ENCODE measurements at places on chromosomes 5 and 9. TPM values are rescaled to one million over a fixed set of nuclear protein-coding genes. Genes with fewer than 3 reads are reported as not detected.

GRCh38 chr5:58022055-58022454 lies 437.8 kb downstream of the PLK2 start:
- no peaks in the 10 kb centered on the region for H3K27me3 ChIP-seq
- no peaks in the 10 kb centered on the region for H3K36me3 ChIP-seq
- H3K27ac ChIP-seq: no peak overlapping the region
- H3K4me3 ChIP-seq: no peak overlapping the region
- no peak for DNase-seq

GRCh38 chr9:86732514-86733171 lies 214.7 kb downstream of the GAS1 start:
- no peak overlapping the region for H3K4me3 ChIP-seq
- DNase-seq: no peak
- H3K4me1 ChIP-seq: no peaks in the 10 kb centered on the region
- H3K27me3 ChIP-seq: no peaks in the 10 kb centered on the region
- H3K36me3 ChIP-seq: no peaks in the 10 kb centered on the region
- no peak overlapping the region for H3K27ac ChIP-seq

GRCh38 chr5:151083081-151083676 lies 2.3 kb upstream of the TNIP1 start:
- H3K4me1 ChIP-seq: peaks cover 14% of the 10 kb centered on the region
- H3K27ac ChIP-seq: no peak overlapping the region
- no peaks in the 10 kb centered on the region for H3K36me3 ChIP-seq
- no peak for DNase-seq
- H3K4me3 ChIP-seq: no peak overlapping the region
- no peaks in the 10 kb centered on the region for H3K27me3 ChIP-seq

GRCh38 chr5:65073250-65073661 lies 304.5 kb downstream of the CWC27 start:
- no peak overlapping the region for H3K27ac ChIP-seq
- no peaks in the 10 kb centered on the region for H3K36me3 ChIP-seq
- peaks cover 1% of the 10 kb centered on the region for H3K27me3 ChIP-seq
- no peaks in the 10 kb centered on the region for H3K4me1 ChIP-seq
- DNase-seq: no peak

DNA sequence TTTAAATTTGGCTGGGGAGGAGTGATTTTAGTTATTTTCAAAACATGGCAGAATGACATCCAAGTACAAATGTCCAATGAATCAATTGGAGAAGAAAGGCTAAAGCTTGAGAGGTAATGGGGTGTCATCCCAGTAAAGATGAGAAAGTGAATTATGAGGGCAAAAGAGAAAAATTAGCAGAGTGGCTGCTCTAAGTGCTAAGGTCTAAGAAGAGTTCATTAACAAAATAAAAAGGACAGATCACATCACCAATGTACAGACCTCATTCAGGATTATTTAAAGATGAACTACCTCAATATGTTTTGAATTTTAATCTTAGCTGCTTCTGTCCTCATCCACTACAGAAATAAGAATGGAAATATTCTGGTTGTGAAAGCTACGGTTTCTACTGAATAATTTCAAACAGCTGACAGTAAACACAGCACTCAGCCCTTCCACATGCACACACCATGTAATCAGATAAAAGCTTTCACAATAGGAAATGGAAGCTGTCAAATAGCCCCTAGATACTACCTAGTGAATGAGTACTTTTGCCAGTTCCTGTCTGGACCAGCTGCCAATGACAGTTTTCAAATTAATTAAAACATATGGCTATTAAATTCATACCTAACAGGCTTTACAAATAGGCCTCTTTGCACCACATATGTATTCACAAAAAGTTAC lies 171.5 kb downstream of the SSBP2 start:
- DNase-seq: no peak
- no peaks in the 10 kb centered on the region for H3K27me3 ChIP-seq

DNA sequence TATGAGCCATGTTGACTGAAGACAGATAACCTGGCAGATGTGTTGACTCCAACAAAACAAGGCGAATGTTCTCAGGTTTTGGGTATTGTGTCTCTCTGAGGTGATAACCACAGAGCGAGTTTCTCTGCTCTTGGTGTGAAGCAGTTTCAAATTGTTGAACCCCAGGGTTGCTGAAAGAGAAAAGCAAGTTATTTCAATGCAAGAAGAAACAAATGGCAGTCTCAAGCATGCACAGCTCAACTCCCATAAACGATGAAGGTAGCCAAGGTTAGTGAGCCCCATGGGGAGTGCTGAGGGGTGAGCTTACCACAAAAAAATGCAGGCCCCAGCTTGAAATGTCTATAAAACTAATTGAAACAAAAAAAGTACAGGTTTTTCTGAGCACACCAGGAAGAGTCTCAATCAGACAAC lies 220.8 kb upstream of the DAPK1 start:
- H3K27me3 ChIP-seq: no peaks in the 10 kb centered on the region
- H3K36me3 ChIP-seq: no peaks in the 10 kb centered on the region
- no peak overlapping the region for H3K27ac ChIP-seq
- no peak for DNase-seq
- no peaks in the 10 kb centered on the region for H3K4me1 ChIP-seq
- no peak overlapping the region for H3K4me3 ChIP-seq

DNA sequence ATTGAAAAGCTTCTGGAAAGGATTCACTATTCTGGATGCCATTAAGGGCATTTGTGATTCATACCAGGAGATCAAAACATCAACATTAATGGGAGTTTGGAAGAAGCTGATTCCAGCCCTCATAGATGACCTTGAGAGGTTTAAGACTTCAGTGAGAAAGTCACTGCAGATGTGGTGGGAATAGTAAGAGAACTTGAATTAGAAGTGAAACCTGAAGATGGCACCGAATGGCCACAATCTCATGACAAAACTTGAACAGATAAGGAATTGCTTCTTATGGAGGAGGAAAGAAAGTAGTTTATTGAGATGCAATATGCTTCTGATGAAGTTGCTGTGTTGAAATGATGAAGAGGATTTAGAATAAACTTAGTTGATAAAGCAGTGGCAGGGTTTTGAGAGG lies 254.6 kb upstream of the SLC24A2 start:
- no peaks in the 10 kb centered on the region for H3K4me1 ChIP-seq
- no peak for DNase-seq
- no peaks in the 10 kb centered on the region for H3K27me3 ChIP-seq
- no peak overlapping the region for H3K4me3 ChIP-seq
- H3K36me3 ChIP-seq: no peaks in the 10 kb centered on the region

GRCh38 chr9:99437145-99437544 lies 215.1 kb downstream of the SEC61B start:
- H3K27me3 ChIP-seq: no peaks in the 10 kb centered on the region
- no peak overlapping the region for H3K4me3 ChIP-seq
- peaks cover 16% of the 10 kb centered on the region for H3K4me1 ChIP-seq
- no peaks in the 10 kb centered on the region for H3K36me3 ChIP-seq
- no peak for DNase-seq

DNA sequence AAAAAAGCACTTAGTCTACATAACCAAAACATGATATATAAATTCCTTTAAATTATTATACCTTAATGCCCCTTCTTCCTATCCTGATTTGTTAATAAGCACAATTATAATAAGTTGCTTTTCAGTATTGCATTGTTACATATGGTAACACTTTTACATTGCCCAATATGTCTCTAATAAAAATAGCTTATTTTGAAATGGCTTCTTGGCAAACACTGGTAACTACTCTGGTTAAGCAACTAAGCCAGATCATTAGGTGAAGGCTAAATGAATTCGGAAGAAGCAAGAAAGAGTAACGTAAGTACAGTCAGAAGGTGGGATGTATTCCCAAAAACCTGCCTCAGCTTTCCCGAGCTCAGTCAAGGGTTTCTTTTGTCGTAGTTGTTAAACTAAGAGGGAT lies 85.3 kb downstream of the TTC39B start:
- H3K4me1 ChIP-seq: no peaks in the 10 kb centered on the region
- no peaks in the 10 kb centered on the region for H3K36me3 ChIP-seq
- H3K27ac ChIP-seq: no peak overlapping the region
- DNase-seq: no peak

GRCh38 chr5:16894236-16895057 lies 41.6 kb downstream of the MYO10 start:
- peaks cover 90% of the 10 kb centered on the region for H3K4me1 ChIP-seq
- DNase-seq: peak; percentile 81
- H3K4me3 ChIP-seq: peak overlapping the region; percentile 5
- H3K27ac ChIP-seq: peak overlapping the region; percentile 88

DNA sequence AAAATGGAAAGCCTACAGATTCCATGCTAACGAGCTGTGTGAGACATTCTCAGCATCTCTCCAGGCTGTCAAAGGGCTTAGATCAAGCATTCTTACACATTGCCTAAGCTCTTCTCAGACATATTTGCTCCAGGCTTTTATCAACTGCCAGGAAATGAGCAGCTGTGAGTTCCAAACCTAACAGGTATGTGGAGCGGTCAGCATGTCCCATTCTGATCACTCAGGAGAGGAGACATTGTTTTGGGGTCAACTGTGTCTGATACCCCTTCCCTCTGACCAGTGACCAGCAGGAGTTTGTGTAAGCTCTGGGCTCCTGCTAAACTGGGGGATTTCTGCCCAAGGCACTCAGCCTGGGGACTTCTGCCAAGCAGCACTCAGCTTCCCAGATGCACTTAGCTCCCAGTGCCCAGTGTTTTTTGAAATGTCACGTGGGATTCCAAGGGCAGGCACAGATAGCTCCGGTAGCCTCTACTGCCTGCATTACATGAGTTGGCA lies 229.1 kb downstream of the SEC61B start:
- no peak overlapping the region for H3K4me3 ChIP-seq
- H3K4me1 ChIP-seq: no peaks in the 10 kb centered on the region
- DNase-seq: no peak
- no peaks in the 10 kb centered on the region for H3K27me3 ChIP-seq
- H3K36me3 ChIP-seq: no peaks in the 10 kb centered on the region

GRCh38 chr9:136311051-136312008 lies 7.4 kb upstream of the CCDC187 start:
- DNase-seq: no peak
- H3K4me3 ChIP-seq: no peak overlapping the region
- H3K27ac ChIP-seq: no peak overlapping the region

GRCh38 chr9:82147798-82148425 lies 159.3 kb downstream of the SPATA31D1 start:
- no peaks in the 10 kb centered on the region for H3K36me3 ChIP-seq
- H3K4me1 ChIP-seq: no peaks in the 10 kb centered on the region
- H3K27ac ChIP-seq: no peak overlapping the region
- DNase-seq: no peak

DNA sequence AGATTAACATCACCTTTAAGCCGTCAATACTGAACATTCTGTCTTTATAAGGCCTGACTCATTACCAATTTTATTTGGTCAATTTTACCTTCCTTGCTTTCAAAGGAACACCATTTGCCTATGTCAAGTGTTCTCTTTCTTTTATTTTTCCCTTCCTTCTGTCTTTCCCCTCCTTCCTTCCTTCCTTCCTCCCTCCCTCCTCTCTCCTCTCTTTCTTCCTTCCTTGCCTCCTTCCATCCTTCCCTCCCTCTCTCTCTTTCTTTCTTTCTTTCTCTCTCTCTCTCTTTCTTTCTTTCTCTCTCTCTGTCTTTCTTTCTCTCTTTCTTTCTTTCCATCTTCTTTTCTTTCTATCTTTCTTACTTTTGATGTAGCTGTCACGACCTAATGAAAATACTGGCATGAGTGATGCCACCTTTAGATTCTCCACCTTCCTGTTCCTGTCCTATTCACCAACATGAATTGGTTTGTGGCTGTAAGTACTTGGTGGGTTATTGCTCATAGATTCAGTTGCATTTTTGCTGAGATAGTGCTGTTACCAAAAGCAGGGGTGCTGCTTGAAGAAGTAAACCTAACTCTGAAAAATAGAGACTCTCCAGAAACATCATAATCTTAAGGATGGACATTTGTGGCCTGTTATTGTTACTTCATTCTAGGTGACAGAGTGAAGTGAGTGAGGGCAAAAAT lies 33.8 kb downstream of the DOCK8 start:
- no peak overlapping the region for H3K4me3 ChIP-seq
- H3K4me1 ChIP-seq: no peaks in the 10 kb centered on the region
- H3K36me3 ChIP-seq: no peaks in the 10 kb centered on the region
- no peaks in the 10 kb centered on the region for H3K27me3 ChIP-seq
- no peak overlapping the region for H3K27ac ChIP-seq
- no peak for DNase-seq

DNA sequence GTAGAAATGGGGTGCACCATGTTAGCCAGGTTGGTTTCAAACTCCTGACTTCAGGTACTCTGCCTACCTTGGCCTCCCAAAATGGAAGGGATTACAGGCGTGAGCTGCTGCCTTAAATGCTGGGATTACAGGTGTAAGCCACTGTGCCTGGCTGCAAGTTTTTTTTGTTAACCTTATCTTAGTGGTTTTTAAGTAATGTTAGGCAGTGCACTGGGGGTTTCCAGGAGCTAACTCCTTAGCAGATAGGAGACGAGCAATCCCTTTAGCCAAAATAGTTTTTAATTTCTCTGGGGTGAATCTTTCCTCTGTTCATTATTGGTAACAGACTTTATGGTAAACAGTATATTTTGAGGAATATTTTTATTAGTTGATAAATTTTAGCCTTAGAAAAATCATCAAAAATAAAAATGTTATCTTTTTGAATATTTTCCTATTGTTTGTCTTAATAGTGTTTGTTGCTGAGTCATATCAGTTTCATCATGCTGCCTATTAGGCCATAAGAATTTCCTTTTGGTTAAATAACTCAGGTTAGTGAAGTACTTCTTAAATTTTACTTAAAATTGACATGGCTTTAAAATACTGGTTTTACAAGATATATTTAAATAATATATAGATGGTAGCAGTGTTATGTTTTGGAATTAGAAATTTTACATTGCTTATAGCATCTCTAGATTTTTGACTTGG lies 37.9 kb downstream of the LMNB1 start:
- H3K36me3 ChIP-seq: 0 out of 2 replicates have a peak, but pooled peaks cover 4% of the 10 kb centered on the region
- H3K27ac ChIP-seq: no peak overlapping the region
- H3K4me3 ChIP-seq: no peak overlapping the region
- no peaks in the 10 kb centered on the region for H3K27me3 ChIP-seq

GRCh38 chr5:169272731-169273427 lies 28.1 kb downstream of the SLIT3 start:
- DNase-seq: no peak
- H3K36me3 ChIP-seq: no peaks in the 10 kb centered on the region
- no peak overlapping the region for H3K4me3 ChIP-seq
- H3K27ac ChIP-seq: peak overlapping the region; percentile 90
- no peaks in the 10 kb centered on the region for H3K27me3 ChIP-seq

GRCh38 chr9:130137641-130138081 lies 34.5 kb upstream of the NCS1 start:
- no peak for DNase-seq
- no peak overlapping the region for H3K4me3 ChIP-seq
- H3K36me3 ChIP-seq: no peaks in the 10 kb centered on the region
- H3K4me1 ChIP-seq: no peaks in the 10 kb centered on the region

Gene ANGPTL2
- not detected for total RNA-seq

Gene TPM2
- total RNA-seq: 26.5 TPM

Gene PTTG1
- 157 TPM for total RNA-seq

Gene HAND1
- 0.45 TPM for total RNA-seq

Gene GDNF
- total RNA-seq: not detected
